ENCODE measurements at places on chromosomes 12 and 14.

DNA sequence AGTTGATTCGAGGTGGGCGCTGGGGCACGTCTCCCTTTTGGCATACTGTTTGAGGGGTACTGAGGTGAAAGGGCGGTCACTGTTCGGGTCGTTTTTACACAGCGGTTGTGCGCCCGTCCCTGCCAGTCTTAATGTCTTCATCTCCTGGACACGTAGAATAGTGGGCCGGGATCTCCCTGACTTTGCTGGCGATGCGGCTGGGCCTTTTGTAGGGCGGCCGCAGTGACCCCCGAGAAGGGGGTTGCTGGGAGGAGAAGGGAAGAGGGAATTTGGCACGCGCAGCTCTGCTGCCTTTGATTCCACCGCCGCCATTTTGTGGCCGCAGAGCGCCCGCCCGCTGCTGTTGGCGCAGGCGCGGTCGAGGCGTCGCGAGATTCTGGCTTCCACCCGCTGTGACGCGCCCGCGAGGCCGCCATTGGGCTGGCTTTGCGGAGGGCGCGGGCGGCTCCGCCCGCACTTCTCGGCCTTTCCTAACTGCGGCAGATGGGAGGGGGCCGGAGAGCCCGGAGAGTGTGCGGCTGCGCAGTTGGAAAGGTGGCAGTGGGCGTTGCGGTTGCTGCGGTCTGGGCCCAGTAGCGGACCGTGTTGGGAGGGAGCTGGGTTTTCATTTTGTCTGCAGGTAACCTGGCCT lies 542 bp downstream of the SRSF5 start:
- peak; percentile 88 for DNase-seq

DNA sequence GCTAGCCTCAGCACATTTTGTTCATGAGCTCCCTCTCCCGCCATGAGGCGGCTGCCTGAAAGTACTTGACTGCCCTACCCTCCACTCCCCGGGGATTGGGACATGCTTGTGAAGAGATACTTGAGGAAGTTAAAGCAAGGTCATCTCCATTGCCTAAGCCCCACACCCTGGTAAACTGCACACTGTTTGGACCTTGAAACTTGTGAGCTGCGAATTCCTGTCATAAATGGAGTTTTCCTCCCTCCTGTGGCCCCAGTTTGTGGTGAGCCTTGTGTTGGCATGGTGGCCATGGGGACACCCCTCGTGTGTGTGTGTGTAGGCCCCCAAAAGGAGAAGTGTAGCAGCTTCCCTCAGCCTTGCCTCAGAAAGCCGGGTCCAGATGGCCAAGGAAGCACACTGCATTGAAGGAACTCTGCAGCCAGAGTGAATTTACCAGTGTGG lies 395.5 kb downstream of the ZFP36L1 start:
- DNase-seq, result no peak

DNA sequence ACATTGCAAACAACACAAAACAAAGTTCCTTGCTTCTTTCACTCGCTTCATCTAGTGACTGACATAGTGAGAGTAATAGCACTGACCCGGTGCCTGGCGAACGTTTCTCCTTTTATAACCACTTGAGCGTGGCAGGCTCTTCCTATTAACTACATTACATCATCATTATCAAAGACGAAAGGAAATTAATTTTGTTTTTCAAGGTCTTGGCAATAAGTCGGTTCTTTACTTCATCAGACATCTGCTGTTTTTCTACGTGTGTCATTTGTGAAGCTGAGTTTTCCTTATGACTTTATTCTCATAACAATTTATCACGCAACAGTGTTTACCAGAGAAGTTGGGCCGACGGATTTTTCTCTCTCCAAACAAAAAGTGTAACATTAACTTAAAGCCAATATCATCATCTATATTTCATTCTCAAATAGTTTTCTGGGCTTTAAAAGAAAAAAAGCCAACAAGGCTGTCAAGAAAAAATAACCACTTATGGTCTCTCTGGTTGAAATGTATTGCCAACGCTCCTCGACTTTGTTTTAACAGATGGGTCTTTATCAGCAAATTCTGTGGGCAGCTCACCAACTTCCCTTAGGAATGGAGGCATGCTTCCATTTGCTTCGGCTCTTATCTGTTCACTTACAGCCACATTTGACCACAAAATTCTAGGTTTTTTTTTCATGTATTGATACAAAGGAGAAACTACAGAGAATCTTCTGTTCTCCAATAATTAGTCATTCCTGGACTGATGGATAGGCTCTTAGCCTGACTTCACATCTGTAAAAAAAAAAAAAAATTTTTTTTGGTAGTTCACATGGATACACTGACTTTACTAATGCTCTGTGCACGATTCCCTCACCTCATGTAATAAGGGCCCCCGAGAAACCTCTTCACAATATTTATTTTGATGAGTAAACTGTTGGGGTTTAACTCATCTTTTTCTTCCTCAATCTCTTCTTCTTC lies 97.1 kb upstream of the CDKN3 start:
- DNase-seq, result no peak

DNA sequence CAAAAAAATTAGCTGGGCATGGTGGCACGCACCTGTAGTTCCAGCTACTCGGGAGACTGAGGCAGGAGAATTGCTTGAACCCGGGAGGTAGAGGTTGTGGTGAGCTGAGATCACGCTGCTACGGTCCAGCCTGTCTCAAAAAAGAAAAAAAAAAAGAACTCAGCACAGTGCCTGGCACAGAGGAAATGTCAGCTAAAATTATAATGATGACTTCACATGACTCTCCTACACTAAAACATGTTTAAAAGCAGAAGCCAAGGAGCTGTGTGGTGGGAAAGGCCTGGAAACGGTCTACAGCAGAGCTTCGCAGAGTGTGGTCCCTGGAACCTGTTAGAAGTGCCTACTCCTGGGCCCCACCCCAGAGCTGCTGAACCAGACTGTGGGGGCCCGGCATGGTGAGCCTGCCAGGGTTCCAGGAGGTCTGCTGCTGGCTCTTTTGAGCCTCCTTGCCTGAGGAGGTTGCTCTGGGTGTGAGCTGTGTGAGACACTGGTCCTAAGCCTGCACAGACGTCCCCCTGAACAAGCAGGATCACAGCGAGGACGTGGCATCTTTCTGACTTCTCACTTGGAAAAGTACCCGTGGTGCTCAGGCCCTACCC lies 28.1 kb downstream of the TCHP start:
- DNase-seq, result no peak

GRCh38 chr14:78228702-78229327 lies 58.6 kb downstream of the NRXN3 start:
- no peak for DNase-seq

DNA sequence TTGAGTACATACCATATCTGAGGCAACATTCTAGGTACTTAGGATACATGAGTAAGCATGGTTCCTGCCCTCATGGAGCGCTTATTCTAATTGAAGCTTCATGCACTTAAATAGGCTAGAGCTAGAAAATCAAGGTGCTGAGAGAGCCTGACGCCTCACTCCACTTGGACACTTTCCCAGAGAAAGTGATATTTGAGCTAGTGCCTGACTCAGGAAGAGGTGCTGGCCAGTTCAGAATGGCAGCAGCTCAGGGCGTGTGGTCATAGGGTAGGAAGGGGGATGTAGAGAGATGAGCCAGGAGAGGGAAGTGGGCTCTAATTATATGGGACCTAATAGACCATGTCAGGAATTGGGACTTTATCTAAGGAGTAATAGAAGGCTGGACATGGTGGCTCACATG lies 33.3 kb downstream of the TULP3 start:
- DNase-seq, result no peak

DNA sequence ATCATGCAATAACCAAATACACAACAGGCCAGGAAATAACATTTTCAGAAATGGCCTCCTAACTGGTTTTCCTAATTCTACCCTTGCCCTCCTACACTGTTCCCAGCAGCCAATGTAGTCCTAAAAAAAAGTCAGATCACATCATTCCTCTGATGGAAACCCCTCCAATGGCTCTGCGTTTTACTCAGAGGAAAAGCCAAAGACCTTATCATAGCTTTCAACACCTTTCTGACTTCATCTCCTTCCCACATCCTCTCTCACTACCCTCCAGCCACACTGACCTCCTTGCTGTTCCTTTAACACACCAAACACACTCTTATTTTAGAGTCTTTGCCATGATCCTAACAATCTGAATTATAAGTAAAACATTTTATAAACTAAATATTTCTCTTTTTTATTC lies 1.1 kb downstream of the MED6 start:
- no peak for DNase-seq

GRCh38 chr12:5789469-5789968 lies 155.5 kb downstream of the ANO2 start:
- DNase-seq, result no peak

DNA sequence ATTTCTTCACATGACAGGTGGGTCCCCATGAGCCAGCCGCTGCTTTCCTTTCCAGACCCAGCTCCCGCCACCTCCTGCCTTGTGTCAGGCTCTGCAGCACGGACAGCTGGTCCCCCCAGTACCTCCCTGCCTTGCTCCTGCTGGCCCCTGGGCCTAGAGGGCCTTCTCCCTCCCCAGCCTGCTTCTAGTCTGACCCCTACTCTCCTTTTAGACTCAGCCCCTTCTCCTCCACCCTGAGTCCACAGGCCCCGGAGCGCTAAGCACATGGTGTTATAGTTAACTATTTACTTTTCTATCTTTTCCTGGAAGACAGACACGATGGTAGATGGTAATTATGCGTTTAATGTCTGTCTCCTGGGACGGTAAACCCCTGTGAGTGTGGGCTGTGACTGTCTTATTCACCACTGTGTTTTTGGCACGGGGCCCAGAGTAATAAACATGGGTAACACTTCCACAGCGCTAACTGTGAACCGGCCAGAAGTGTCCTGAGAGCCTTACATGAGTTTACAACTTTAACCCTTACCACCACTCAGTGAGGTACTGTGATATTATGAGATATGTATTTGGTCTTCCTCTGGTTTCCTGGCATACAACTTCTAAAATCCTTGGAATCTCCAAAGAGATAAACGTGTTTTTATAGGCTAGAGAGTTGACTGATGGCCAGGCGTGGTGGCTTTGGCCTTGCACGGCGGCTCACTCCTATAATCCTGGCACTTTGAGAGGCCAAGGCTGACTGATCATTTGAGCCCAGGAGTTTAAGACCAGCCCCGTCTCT lies 41.2 kb downstream of the DGLUCY start:
- no peak for DNase-seq

- DNase-seq, result no peak
Observed at GRCh38 chr12:11656550-11656949, 7.1 kb downstream of the ETV6 start.

DNA sequence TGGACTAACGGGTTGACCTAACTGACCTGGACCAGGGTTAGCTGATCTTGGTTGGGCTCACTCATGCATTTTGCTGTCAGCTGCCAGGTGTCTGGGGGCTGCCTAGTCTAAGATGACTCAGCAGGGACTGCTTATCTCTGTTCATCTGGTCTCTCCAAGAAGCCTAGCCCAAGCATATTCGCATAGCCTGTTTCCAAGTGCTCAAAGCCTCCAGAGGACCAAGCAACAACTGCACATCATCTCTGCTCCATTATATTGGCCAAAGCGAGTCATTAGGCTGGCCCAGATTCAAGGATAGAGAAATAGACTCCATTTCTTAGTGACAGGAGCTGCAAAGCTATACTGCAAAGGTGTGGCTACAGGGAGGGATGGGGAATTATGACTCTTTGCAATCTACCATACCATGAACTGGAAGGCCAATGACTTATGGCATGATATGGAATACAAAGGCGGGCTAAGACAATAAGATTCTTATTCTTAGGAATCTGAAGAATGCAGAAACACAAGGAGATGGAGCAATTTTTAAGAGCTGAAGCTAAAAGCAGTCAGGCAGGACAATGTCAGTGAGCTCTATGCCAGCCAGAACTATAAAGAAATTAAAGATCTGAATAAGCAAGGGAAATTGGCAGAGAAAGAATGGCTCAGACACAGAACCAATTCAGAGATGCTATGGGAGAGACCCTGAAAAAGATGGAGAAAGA lies 194.6 kb upstream of the FSCB start:
- DNase-seq, result no peak

GRCh38 chr12:125794401-125794800 lies 729.2 kb downstream of the AACS start:
- no peak for DNase-seq

DNA sequence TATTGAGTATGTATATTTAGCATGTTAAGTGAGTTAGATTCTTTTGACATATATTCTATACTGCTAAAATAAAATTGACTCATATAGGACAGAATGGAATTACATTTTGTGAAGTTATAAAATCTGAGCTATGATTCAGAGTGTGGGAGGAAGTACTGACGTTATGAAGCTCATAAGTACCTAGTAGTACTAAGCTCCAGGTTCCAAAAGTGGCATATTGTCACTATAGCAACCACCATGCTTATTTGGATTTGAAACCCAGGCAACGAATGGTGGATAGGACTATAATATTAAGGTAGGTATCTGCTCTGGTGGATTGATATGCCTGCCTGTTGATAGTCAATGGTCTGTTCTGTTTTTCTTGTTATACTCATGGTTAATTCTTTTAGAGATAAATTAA lies 2.2 kb upstream of the FBXO33 start:
- no peak for DNase-seq

- DNase-seq, result no peak
Observed at GRCh38 chr14:55361190-55361589, 50.4 kb downstream of the ATG14 start.

- DNase-seq, result no peak
Observed at GRCh38 chr12:50625029-50625925, 120.5 kb downstream of the DIP2B start.

DNA sequence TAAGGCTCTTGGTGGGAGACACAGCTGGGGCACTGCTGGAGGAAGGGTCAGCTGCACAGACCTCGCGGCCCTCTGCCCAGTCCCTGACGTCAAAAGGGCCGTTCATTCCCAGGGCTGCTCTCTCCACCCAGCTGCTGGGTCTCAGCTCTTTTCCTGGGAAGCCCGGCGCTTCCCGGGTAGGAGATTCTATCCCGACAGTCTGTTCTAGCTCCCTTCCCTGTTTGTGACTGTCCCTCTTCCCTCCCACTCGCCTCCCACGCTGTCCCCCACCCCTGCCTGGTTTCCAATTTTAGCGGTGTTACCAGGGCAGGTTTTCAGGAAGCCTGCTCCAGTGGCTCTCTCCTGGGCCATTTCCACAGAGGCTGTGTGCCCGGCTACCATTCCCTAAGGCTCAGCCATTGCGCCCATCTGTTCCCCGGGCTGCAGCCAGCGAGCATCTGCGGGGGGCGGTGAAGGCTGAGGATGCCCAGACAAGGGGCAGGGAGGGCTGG lies 186.6 kb downstream of the CACNA1C start:
- DNase-seq, result no peak

- DNase-seq, result no peak
Observed at GRCh38 chr12:48972213-48972951, 847 bp upstream of the WNT10B start.

DNA sequence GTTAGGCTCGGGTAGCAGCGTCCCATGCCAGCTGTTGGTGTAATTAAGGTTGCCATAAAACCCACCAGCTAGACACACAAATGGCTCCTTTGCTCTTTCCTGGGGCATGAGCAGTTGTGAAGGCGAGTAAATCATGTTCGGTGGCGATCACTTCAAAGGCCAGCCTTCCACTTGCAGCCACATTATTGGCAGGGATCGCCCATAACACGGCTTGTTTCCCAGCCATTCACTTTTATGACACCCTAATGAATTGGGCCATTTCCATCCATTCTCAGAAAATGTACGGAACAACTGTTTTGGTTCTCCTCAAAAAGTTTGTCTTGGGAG lies 63.4 kb downstream of the BEGAIN start:
- no peak for DNase-seq
